ENCODE measurements at places on chromosomes 3 and 15.

GRCh38 chr15:65211482-65211982 lies 259 bp upstream of the CILP start:
- DNase-seq = no peak

- DNase-seq = no peak
Measured at GRCh38 chr15:98690272-98690950, 42.1 kb downstream of the IGF1R start.

DNA sequence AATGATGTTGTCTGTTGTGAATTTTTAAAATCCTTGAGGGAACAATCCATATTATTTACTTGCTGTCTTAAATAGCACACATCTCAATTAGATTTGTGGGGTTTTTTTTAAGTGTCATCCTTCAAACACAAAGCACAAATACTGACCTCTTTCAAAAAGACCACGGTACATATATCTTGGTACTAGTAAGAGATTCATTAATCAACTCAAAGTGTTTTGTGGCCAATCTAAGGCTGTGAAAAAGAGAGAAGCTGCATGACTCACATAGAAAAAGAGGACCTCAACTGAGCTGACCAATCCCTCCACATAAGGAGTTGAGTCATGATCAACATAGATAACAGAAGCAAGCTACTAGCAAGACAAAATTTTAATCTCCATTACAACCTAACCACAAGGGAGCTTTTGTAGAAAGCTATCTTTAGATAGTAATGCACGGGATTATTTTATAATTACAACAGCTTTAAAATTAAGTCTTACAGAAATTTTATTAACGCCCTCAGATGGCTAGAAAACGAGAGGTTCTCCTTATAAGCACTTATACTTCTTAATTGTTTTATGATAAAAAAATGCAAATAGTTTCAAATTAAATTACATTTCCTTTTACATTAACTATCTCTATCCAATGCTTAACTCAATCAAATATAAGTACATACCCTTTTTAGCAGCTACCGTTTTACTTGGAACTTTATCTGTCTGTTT lies 60.5 kb downstream of the TOP2B start:
- DNase-seq = no peak

DNA sequence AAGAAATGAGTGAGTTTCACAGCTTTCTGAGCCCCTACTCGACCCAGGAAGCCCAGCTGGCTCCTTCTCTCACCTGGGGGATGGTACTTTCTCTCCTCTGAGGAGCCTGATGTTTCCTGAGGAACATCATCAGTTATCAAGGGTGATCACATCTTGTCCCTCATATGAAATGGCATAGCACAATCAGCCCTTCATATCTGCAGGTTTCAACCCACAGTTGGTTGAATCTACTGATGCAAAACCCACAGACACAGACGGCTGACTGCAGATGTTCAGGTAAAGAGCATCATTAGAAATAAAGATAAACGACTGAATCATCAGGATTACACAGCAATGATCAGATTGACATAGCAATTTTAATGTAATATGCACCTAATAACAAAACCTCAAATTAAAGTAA lies 93.6 kb upstream of the OSTN start:
- no peak for DNase-seq

- DNase-seq = no peak
Measured at GRCh38 chr3:98525494-98525893, 2.8 kb upstream of the CLDND1 start.

- no peak for DNase-seq
Measured at GRCh38 chr3:13157986-13158385, 84.8 kb upstream of the IQSEC1 start.

- DNase-seq = no peak
Measured at GRCh38 chr3:160698599-160699195, 21.7 kb downstream of the ARL14 start.

- DNase-seq = peak; percentile 13
Measured at GRCh38 chr3:37905987-37906674, 44.5 kb downstream of the CTDSPL start.

- no peak for DNase-seq
Measured at GRCh38 chr15:61141497-61142125, 87.5 kb downstream of the RORA start.

GRCh38 chr15:76057332-76058000 lies 2.3 kb upstream of the TMEM266 start:
- peak; percentile 59 for DNase-seq

DNA sequence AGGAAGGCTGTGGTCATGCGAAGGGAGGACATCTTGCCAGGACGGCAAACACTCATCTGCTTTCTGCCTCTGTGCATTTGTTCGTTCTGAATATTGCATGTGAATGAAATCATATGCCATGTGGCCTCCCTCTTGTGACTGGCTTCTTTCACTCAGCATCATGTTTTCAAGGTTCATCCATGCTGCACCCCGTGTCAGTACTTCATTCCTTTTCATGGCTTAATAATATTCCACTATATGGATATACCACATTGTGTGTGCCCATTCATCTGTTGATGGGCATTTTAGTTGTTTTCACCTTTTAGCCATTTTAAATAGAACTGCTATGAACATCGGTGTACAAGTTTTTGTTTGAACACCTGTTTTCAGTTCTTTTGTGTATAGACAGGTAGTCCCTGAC lies 118.7 kb downstream of the GABRG3 start:
- no peak for DNase-seq

DNA sequence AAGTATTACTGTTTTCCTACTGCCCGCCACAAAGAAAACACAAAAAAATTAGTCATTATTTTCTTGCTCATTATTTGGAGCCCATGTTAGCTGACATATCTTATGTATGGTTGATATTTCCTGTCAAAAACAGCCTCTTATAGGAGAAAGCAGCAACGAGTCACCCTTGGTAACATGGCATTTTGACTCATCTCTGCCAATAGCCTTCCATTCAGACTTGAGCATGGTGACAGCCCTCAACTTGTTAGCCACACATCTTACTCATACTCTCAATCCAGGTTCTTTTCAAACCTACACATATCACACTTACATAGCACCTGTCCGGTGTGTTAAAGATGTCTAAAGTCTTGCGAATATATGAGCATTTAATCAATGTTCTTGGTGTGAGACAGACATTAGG lies 109.4 kb upstream of the SAMMSON start:
- no peak for DNase-seq

GRCh38 chr15:90585863-90586262 lies 56.1 kb downstream of the CRTC3 start:
- DNase-seq = no peak

DNA sequence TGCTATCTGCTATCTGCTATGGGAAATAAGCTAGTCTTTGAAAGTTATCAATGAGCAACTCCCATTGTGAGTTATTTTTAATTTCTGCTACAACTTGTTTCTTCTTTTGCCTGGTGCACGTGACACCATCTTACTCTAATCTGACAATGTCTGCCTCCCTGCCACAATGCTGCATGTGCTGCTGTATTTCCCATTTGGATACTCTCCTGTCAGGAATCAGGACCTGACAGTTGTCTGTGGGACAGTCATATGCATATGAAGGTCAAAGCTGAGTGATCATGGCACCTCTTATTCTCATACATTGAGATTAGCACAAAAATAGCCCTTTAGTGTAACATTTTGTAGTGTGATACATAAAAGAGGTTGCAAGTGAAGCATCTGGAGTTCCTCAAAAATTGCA lies 45.8 kb downstream of the HMG20A start:
- DNase-seq = no peak

DNA sequence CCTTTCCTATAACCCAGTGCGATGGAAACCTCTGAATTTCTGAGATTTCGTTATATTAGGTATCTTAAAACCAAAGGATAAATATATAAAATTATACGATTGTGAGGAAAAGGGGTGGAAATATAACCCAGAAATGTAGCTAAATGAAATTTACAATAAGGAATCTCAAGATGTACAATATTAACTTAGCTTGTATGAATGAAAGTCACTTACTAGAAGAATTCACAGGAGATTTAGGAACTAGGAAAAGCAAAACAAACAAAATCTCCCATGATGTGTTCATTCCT lies 159.2 kb downstream of the USP13 start:
- no peak for DNase-seq

GRCh38 chr15:38389924-38390542 lies 63.9 kb upstream of the FAM98B start:
- peak; percentile 66 for DNase-seq

GRCh38 chr3:6737630-6738029 lies 123.3 kb upstream of the GRM7 start:
- DNase-seq = no peak

- no peak for DNase-seq
Measured at GRCh38 chr15:39669661-39670060, 88.8 kb downstream of the THBS1 start.

- no peak for DNase-seq
Measured at GRCh38 chr3:120503727-120504616, 53.2 kb upstream of the FSTL1 start.

DNA sequence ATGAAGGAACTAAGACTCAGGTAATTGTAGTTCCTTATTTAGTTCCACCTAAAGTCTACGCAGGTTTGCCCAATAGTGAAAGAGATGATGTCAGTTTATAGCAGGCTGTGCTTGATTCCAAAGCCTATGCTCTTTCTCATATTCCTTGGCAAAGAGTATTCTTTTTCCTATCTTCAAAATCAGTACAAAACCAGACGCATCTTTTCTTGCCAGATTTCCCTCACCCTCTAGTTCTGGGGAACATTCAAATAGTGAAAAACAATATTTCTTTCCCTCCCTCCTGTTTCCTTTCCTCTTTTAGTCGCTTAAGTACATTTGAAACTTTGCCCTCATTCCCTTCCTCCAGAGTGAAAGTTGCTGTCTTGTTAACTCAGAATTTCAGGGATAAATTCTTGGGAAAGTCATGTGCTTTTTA lies 134.6 kb upstream of the PDZRN3 start:
- DNase-seq = no peak

- no peak for DNase-seq
Measured at GRCh38 chr3:121411523-121411922, 134.3 kb downstream of the POLQ start.

- DNase-seq = no peak
Measured at GRCh38 chr15:96209285-96209735, 121.2 kb upstream of the NR2F2 start.

DNA sequence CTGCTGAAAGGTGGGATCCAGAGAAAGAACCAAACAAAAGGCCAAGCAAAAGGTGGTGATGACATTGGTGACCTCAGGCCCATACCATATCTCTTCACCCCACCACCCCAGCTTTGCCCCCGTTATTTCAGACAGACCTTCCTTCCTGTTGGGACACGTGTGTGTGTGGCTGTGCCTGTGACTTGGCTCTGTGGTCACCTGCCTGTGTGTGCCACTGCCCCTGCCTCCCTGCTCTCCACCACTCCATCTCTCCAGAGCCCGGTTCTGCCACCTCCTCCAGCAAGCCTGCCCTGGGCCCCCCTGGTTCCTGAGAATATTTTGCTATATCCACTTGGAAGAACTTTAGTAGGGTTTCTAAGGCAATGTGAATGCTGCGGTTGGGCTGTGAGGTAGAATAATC lies 28.6 kb upstream of the TLE3 start:
- no peak for DNase-seq

GRCh38 chr15:49817100-49817499 lies 196.3 kb downstream of the DTWD1 start:
- DNase-seq = no peak

GRCh38 chr15:38688761-38689160 lies 124.1 kb upstream of the RASGRP1 start:
- no peak for DNase-seq

GRCh38 chr3:138196023-138196422 lies 8.9 kb downstream of the ARMC8 start:
- DNase-seq = no peak

Measured in LoVo (cell line).